ENCODE measurements at places on chromosomes 11 and 22.

- no peak for DNase-seq
Observed at GRCh38 chr11:20066013-20066782, 94.1 kb downstream of the DBX1 start.

GRCh38 chr22:27790376-27791158, 11.0 kb downstream of the MN1 start:
- DNase-seq = no peak

DNA sequence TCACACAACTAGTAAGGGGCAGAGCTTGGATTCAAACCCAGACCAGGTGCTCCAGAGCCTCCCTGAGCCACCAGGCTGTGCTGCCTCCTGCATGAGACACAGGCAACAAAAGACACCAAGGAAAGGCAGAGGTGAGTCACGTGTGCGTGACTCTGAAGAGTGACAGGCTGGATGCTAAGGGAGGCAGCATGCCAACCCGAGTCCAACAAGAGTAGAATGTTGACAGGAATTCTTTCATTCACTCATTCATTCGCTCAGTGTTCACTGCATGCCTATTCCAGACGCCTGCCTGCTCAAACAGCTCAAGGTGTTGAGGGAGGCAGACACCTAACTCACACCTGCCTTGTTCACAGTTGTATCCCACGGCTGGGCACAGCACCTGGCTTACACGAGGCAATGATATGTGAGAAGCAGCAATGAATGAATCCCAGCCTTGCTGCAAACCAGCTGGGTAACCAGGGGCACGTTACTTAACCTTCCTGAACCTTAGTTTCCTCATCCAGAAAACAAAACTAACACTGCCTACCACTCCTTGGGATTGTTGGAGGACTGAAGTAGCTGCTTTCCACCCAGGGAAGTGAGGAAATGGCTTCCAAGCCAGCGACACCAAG, 73.8 kb upstream of the ARFGAP3 start:
- no peak for DNase-seq

DNA sequence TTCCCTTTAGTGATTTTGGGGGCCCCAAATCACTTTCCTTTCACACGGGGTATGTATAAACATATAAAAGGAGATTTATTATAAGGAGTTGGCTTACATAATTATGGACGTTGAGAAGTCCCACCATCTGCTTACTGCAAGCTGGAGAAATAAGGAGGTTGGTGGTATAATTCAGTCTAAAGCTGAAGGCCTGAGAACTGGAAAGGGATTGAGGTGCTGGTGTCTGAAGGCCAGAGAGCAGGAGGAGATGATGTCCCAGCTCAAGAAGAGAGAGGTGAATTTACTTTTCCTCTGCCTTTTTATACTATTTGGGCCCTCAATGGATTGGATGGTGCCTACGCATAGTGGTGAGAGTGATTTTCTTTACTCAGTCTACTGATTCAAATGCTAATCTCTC, 1.3 kb upstream of the ZNF202 start:
- no peak for DNase-seq

GRCh38 chr11:134425816-134426536, 13.9 kb upstream of the B3GAT1 start:
- DNase-seq = no peak

DNA sequence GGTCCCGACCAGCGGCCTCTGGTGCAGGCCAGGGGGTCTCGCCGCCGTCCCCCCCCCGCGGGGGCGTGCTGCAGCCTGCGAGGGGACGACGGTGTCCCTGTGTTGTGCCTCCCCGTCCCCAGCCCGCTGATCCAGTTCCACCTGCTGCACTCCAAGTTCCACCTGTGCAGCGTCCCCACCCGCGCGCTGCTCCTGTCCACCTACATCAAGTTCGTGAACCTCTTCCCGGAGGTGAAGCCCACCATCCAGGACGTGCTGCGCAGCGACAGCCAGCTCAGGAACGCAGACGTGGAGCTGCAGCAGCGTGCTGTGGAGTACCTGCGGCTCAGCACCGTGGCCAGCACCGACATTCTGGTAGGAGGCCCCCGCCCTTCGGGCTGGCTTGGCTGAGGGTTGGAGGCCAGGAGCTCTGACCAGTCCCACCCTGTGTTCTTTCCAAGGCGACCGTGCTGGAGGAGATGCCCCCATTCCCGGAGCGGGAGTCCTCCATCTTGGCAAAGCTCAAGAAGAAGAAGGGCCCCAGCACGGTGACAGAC, 42.8 kb downstream of the MUC6 start:
- no peak for DNase-seq

DNA sequence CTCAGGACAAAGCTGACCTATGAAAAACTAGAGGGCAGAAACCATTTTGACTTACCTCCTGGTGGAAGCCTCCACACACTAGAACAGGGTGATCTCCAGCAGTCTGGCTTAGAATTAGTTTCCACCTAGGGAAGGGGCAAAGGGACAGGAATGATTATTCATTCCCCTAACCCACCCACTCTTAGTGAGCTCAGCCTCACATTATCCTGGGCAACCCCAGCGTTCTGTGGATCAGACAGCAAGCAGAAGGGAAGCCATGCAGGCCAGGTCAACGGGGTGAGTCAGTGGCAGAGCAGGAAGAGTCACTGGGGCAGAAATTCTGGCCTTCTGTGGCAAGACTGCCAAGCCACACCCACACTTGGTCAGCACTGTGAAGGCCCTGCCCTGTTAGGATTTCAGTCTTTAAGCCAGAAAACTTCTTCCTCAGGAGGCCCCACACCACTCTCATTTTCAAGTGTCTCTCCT, 10.5 kb downstream of the NUMA1 start:
- no peak for DNase-seq
